ENCODE measurements at places on chromosomes 4 and X.

GRCh38 chrX:17744896-17745523 lies 7.7 kb downstream of the SCML1 start:
- DNase-seq = no peak

DNA sequence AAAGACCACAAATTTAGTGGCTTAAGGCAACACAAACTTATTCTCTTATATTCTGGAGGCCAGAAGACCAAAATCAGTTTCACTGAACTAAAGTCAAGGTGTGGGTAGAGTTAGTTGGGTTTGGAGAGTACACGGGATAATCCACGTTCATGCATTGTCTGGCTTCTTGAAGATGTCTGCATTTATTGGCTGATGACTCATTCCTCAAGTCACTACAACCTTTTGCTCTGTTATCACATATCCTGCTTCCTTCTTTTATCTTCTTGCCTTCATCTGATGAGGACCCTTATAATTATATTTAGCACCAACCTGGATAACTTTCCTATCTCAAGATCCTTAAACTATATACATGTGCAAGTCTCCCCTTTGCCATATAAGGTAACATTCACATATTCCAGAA lies 590.0 kb downstream of the FSTL5 start:
- no peak for DNase-seq

DNA sequence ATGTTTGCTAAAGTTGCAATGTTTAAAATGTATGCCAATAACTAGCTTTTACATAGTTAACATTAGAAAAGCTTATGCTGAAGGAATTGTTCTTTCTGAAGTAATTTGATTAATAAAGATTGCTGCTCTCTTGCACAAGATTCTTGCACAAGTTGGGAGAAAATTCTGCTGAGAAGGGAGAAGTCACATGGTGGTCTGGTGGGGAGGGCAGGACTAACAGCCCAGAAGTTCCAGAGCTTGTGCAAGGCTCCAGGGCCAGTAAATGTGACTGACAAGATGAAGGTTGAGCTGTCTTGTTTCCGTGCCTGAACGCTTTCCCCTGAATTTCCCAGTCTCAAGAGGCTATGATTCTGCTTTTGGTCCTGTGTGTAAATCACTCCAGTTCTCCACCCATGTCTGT lies 112.9 kb upstream of the VCX start:
- DNase-seq = no peak

DNA sequence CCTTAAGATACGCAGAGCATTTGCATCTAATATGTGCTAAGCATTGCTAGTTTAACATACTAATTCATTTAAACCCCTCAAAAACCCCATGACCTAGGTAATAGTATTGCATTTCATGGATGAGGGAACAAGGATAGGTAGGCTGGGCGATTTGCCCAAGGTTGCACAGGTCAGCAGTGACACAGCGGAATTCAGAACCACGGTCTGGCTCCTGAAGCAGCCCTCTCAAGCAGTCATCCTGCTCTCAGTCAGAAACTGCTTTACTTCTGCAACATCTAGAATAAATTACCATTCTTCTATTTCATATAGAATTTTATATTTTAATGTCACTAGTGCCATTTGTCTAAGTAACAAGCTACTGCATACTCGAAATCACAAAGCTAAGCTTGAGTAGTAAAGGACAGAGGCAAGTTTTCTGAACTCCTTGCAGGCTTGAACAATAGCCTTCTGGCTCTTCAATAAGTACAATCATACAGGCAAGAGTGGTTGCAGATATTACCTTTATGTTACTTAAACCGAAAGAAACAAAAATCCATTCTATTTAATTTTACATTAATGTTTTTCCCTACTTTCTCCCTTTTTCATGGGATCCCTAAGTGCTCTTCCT lies 555 bp upstream of the SPP1 start:
- DNase-seq = no peak

GRCh38 chr4:105619188-105619931 lies 66.9 kb downstream of the ARHGEF38 start:
- DNase-seq = no peak

DNA sequence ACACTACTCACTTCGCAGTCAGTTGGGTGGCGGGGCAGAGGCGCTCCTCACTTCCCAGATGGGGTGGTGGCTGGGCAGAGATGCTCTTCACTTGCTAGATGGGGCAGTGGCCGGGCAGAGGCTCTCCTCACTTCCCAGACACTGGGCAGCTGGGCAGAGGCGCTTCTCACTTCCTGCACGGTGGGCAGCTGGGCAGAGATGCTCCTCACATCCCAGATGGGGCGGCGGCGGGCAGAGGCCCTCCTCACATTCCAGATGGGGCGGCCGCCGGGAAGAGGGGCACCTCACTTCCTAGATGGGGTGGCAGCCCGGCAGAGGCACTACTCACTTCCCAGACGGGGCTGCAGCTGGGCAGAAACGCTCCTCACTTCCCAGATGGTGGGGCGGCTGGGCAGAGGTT lies 199.8 kb downstream of the RTL9 start:
- DNase-seq = no peak

- DNase-seq = no peak
Observed at GRCh38 chr4:138650929-138651448, 364.6 kb upstream of the NOCT start.

- DNase-seq = no peak
Observed at GRCh38 chr4:20421603-20421985, 169.9 kb downstream of the SLIT2 start.

GRCh38 chr4:177266506-177266905 lies 43.2 kb upstream of the NEIL3 start:
- no peak for DNase-seq

GRCh38 chr4:4666693-4667621 lies 125.1 kb upstream of the STX18 start:
- DNase-seq = no peak
